ENCODE measurements at places on chromosomes 7 and 10.

GRCh38 chr7:107592361-107593024, 12.4 kb downstream of the BCAP29 start:
- DNase-seq, result no peak

- no peak for DNase-seq
Measured at GRCh38 chr10:75828413-75828812, 397.0 kb downstream of the LRMDA start.

GRCh38 chr10:125024497-125025234, 82.7 kb downstream of the ZRANB1 start:
- peak; percentile 20 for DNase-seq

DNA sequence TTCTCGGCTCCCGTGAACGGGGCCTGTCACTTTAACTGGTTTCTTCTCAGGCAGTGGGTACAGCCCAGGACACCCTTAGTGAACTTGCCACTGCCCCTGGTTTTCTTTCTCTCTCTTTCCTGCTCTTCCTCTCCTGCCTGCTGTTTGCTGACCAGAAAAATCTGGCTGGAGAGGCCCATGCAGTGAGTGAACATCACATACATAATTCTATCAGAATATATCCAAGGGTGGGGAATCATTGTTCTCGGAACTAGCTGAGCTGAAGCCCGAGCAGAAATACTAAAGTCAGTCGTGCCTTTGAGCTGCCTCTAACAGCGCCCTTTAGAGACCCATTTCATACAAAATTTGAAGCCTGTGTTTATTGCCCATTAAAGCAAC, 501.5 kb upstream of the GALNT17 start:
- DNase-seq, result no peak

GRCh38 chr10:22322641-22323160, 1.8 kb downstream of the BMI1 start:
- no peak for DNase-seq

- DNase-seq, result no peak
Measured at GRCh38 chr7:76037310-76037709, 10.5 kb downstream of the STYXL1 start.

DNA sequence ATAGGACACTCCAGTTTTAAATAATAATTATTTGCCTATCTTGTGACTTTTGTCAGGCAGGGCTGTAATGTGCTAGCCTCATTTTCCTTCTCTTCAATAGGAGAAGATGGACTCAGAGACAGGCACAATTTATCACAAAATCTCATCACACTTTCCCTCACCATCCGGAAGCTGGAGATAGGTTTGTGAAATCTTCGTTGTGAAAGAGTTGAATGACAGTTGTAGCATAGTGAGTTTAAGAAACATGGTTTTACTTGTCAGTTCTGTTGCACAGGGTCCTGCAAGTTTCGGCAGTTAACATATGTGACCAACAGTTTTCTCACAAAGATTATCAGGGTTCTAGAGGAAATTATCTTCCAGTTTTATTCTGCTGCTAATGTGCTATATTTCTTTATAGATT, 37.7 kb upstream of the MAP3K8 start:
- no peak for DNase-seq

DNA sequence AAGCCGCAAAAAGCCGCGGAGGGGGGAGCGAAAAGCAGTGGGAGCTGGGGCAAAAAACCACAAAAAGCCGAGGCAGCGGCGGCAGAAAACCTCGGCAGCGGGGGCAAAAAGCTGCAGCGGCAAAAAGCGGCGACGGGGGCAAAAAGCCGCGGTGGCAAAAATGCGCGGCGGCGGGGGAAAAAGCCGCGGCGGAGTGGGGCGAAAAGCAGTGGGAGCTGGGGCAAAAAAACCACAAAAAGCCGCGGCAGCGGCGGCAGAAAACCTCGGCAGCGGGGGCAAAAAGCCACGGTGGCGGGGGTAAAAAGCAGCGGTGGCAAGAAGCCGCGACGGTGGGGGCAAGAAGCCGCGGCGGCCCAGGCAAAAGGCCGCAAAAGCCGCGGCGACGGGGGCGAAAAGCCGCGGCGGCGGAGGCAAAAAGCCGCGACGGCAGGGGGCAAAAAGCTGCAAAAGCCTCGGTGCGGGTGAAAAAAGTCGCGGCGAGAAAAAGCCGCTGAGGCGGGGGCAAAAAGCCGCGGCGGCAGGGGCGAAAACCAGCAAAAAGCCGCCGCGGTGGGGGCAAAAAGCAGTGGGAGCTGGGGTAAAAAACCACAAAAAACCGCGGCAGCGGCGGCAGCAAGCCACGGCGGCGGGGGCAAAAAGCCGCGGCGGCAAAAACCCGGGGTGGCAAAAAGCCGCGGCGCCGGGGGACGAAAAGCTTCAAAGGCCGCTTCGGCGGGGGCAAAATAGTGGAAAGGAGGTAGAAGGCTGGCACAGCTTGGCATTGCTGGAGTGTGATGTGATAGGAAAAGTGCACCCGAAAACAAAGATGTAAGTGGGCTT, 135.9 kb downstream of the ZNF92 start:
- peak; percentile 78 for DNase-seq

- DNase-seq, result no peak
Measured at GRCh38 chr10:123884351-123884906, 7.2 kb downstream of the CPXM2 start.

Measured in OCI-LY7 (cell line).